SK-N-SH (cell line): ENCODE measurements at places on chromosomes 6 and 20. TPM values are rescaled to one million over a fixed set of nuclear protein-coding genes. Genes with fewer than 3 reads are reported as not detected.

DNA sequence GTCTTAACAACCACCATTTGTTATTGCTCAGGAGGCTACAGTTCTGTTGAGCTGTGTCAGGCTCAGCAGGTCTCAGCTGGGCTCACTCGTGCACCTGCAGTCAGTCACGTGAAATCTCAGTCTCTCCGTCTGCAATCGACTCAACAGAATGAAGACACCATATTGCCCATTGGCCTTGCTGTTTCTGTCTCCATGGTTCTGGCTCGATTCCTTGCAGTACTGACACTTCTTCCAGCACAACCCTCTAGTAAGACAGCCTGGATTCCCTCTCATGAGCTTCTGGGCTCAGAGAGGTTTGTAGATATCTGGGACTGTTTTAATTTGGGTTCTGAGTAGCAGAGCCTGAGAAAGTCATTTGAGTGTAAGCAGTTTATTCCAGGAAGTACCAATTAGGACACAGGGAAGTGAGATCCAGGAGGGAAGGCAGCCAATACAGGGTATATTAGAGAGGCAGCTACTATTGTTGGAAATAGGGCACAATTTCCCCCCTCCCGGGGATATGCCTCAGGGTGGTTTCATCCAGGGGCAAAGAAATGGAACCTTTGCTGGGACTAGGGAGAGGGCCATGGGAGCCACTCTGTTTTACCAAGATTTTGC is 87.4 kb upstream of the RALGAPA2 start:
- DNase-seq: no peak

DNA sequence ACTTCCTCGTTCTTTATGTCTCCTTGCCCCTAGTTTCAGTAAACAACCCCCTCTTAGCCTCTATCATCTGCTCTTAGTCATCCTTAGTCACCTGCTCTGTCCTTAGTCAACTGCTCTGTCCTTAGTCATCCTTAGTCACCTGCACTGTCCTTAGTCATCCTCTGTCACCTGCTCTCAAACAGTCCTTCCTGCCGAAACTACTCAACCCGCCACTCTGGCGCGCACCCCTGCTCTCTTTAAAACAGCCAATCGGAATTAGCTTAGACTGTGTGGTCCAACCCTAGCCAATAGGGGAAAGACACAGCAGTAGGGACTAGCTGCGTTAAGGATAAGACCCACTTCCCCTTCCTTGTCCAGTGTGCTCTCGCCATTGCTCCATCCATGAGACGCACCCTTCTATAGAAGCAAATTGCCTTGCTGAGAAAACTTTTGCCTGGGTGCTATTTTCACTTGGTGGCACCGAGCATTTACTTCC is 73.9 kb downstream of the BACH2 start:
- no peak for DNase-seq

DNA sequence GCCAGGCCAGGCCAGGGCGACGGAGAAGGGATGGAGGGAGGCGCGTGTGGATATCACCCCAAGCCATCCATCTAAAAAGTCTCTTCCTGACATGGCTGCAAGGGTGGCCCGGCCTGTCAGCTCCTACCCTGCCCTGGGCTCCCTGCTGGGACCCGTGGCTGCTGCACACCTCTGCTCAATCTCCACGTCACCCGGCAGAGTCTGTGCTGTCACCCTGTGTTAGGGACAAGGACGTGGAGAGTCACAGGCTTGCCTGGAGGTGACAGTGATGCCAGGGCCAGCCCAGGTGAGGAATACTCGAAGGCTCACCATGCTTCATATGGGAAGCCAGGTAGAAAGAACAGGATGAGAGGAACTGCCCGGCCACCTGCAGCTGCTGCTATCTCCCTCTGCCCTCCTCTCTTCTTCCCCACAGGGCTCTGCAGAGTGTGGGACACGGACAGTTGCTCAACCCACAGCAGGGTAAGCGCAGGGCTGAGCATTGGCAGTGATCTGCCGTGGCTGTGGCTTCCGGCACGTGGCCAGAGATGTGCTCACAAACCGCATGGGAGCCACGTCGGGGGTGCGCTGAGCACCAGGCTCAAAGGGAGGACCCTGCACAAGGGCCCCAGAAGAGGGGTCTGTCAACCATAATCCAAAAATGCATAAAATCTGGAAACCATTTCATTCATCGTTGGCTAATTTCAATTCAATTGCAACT is 214.3 kb downstream of the DLL1 start:
- DNase-seq: peak; percentile 15

The GPR6 gene
- polyA plus RNA-seq: not detected in 2 replicates

DNA sequence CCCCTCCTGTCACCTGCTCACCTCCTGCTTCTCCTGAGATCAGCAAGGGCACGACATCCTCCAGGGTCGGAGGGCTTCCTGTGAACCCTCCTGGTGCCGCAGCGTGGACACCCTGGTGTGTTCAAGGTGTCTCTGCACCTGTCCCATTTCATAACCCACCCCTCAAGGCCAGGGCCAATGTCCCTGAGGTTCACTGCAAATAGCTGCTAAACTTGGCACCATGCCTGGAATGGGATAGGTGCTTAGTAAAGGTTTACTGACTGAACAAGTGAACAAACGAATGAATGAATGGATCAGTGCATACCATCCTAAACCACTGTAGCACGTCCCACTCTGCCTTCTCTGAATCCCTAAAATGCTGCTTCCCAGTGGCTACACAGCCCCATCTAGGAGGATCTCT is 35.0 kb downstream of the SIRPA start:
- no peak for DNase-seq

GRCh38 chr20:46230801-46231282 is 77.5 kb downstream of the CDH22 start:
- no peak for DNase-seq

DNA sequence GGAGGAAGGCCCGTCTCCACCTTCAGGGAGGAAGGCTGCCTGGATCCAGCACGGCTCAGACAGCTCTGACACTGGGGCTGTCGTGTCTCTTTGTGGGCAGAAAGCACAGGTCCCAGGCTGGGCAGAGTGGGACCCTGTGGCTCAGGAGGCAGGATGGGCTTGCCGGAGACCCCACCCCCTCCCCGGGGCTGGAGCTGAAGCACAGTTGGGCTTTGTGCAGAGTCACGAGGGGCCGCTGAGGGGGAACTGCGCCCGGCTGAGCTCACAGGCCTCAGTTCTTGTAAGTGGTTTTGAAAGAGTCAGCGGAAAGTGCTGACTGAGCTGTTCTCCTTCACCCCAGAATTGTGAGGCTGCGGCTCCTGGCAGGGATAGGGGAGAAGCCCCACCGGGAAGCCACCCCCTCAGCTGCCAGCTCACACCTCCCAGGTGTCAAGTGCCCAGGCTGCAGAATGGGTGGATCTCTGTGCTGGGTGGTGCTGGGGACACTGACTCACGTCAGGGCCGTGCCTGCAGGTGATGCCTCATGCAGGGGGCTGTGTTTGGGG is 145.5 kb upstream of the RNF24 start:
- DNase-seq: no peak

DNA sequence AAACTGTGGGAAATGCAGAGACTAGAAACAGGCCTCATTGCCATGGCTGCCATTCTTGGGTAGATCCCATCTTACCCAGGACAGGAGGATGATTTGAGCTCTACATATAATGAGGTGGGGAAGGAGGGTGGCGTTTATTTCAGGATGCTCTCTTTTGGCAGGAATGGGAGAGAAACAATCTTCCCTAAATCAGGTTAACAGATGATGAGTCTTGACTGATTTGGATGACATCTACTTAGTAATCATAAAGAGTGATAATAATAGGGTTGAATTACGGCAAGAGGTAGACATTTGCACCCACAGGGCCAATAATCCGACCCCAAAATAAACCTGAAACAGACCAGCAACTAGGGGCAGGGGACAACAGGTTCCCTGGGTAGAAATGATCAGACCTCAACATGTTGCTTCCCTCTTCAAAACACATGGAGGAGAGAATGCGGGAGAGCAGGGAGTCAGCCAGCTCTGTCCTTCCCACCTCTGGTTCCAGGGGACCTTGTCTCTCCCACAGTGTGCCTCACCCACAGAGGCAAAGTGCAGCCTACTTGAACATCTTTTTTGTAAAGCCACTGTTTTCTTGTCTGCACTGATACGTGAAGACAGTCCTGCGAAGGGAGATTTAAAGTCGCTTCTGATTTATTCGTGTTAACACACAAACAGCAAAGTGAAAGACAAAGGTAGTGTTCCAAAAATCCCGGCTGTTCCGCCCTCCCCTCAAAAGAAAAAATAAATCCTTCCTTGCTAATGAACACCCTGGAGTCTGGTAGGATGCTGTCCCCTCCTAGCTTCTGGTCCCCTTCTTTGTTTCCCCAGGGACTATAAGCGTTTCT is 3.9 kb downstream of the FOXQ1 start:
- no peak for DNase-seq

DNA sequence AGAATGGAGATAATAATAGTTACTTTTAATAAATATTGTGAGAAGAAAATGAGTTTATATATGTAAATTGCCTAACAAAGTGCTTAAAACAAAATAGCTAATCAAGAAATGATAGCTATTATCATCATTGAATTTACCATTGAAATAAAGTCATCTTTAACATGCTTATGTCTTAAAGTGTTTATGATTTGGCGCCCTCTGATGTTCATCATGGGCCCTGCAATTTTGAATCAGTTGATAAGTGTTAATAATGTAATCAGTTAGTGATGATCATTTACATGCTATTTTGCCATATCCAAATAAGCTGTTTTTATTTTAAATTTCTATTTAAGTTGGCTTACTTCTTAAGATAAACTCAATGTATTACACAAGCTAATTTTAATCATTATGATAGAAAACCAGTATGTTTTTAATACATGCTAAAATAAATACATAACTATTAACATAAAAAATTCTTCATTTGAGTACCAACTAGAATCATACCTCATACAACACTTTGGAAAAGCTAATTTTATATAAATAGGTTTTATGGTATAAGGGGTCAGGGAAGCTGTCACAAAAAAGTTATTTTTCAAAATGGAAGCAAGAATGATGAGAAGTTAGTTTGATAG is 39.2 kb upstream of the TPD52L1 start:
- peak; percentile 30 for DNase-seq

- no peak for DNase-seq
Measured at GRCh38 chr20:33082546-33082945, 3.1 kb downstream of the BPIFB4 start.
